ENCODE measurements at places on chromosomes 16 and 17.

- no peak for DNase-seq
Measured at GRCh38 chr16:3171855-3172593, 16.0 kb upstream of the OR1F1 start.

DNA sequence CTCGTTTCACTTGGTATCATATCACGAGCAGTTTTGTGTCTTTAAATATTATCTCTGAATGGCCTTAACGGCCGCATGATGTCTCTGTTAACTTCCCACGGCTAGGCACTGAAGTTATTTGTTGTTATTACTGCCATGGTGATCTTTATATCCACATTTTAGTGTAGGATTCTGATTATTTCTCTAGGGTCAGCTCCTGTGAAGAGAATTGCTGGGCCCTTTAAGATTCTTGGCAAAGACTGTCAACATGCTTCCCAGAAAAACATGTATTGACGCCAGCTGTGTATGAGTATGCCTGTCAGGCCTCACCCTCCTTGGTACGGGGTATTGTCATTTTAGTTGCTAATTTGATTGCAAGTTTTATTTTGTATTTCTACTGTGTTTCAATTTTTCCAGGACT is 263.5 kb downstream of the SNX29 start:
- no peak for DNase-seq

DNA sequence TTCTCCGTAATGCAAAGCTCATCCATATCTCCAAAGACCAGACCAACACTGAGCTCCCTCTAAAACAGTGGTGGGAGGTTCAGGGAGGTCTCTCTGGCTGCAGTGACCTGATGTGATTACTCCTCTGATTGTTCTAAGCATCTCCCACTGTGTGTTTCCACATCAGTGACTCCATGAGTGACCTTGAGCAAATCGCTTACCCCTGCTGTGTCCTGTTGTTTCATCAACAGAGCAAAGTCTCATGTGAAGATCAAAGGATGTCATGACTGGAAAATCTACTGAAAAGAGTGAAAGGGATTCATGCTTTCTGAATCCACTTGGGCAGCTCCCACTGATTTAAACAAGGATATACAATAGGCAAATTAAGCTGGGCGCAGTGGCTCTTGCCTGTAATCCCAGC is 352.9 kb downstream of the TMEM114 start:
- DNase-seq = no peak

- DNase-seq = no peak
Measured at GRCh38 chr17:77755410-77755963, 203.0 kb upstream of the TNRC6C start.

DNA sequence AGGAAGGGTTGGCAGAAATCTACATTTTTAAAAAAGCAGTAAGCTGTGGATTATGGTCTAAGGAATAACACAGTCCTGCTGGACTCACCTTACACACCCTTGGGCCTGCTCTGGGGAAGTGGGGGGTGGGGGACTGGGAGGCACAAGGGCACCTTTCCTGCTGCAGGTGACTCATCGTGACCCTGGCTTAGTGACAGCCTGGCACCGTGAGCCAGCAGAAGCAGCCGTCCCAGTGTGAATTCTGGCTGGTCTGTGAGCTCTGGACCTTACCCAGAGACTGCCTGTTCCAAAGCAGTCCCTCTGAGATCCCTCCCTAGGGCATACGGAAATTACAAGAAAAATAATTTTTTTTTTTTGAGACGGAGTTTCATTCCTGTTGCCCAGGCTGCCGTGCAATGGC is 4.2 kb upstream of the CRK start:
- DNase-seq = no peak

DNA sequence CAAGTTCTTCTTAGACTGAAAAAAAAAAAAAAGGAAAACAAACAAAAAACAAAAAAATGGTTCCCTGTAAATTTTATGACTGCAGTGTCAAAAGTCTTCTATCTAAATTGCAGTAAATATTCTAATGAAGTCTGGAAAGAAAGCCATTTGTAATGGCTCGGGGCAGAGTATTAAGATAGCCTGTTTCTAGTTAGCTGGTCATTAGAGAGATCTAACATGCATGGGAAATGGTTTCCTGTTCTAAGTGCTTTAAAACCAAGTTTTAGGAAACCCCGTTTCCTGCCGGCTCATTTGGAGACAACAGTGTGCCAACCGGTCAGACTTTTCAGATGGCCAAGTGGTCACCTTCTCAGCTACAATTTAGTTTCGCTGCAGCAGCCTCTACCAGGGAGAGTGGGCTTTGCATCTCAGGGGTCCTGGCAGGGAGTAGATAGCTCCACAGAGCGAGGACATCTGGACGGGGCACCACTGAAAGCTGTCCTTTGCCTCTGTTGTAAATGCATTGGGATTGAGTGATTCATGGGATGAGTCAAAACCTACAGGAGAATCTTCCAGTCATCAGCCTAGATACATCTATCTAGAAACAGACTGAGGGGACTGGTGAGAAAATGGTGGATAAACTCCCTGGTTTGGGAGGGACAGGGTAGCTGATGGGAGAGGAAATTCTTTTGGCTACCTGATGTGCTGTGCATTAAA is 473.2 kb upstream of the SALL1 start:
- DNase-seq = no peak

DNA sequence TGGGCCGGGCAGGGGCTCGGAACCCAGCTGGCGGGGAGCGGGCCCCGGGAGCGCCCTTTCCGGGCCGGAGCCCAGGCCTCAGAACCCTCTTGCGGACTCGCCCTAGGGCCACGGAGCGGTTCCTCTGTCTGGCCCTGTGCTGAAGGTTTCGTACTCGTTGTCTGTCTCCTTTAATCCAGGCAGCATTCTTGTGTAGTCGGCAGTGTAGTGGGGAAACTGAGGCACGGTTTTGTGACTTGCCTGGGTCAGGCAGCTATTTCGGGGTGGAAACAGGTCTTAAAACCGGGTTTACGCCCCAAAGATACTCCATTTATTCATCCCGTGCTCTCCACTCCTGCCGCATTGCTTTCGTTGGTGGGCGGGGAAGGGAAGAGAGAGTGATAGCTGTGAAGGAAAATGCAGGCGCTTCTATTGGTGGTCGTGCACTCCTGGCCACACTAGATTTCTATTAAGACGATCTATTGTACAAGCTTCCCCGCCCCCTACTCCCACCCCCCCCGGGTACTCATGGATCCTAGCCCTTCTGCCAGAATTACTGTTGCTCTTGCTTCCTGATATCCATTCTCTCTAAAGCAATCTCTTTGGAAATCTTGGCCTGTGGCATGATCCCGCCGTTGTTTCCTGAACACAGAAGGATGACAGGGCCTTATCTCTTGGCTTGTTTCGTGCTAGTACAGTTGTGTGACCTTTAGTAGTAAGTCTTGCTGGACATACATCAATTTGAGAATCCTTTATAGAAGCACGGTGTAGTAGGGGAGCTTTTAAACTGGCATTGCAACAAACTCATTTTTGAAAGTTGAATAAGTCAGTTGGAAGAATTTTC is 751 bp downstream of the DCAF7 start:
- DNase-seq = no peak

- no peak for DNase-seq
Measured at GRCh38 chr17:27471321-27472269, 15.3 kb downstream of the KSR1 start.

- no peak for DNase-seq
Measured at GRCh38 chr16:29663016-29663806, at the start of gene SPN. Gene SPN, plus strand, starts transcription at chr16:29663247. Its CDS starts 482 bp downstream, at chr16:29663729.

DNA sequence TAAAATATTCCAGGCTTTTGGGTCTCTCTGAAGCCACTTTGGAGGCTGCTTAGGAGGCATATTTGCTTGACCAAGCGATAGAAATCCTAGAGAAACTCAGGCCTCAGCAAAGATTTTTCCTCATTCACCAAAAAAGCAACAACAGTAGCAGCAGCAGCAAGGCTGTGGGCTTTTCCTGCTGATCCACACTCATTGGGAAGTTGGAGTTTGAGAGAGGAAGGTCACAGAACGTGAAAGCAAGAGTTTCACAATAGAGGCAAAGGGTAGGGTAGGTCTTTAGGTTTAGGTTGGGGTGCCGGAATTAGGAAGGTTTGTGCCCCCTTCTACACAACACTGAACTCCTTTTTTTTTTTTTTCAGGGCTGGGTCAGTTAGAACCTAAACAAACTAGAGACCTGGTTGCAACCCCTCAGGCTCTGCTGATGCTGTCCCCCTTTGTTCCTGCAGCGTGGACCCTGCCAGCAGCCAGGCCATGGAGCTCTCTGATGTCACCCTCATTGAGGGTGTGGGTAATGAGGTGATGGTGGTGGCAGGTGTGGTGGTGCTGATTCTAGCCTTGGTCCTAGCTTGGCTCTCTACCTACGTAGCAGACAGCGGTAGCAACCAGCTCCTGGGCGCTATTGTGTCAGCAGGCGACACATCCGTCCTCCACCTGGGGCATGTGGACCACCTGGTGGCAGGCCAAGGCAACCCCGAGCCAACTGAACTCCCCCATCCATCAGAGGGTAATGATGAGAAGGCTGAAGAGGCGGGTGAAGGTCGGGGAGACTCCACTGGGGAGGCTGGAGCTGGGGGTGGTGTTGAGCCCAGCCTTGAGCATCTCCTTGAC is 2.0 kb downstream of the TMUB2 start:
- DNase-seq = no peak

DNA sequence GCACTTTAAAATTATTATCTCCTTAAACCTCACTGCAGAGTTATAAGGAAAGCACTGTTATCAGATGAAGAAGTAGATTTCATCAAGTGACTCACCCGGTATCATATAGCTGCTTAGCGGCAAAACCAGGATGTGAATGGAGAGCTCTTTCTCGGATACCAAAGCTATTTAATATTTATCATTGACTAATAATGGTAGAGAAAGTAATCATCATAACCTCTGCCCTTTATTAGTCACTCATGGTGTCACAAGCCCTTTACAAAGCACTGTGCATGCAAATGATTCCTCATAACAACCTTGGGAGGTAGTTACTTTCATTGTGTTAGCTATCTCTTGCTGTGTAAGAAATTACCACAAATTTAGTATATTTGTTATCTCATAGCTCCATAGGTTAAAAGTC is 592.9 kb downstream of the MAF start:
- DNase-seq = no peak

DNA sequence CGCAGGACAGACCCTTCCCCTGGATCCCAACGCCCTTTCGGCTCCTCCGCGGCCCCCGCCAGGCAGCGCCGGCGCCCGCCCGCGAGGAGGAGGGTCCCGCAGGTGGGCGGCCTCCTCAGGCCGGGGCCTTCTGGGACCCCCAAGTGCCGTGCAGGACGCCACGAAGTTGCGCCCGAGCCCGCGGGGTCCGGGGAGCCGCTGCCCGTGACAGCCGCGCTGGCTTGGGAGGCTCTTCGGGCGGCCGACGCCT is 504 bp downstream of the ERN1 start:
- no peak for DNase-seq

DNA sequence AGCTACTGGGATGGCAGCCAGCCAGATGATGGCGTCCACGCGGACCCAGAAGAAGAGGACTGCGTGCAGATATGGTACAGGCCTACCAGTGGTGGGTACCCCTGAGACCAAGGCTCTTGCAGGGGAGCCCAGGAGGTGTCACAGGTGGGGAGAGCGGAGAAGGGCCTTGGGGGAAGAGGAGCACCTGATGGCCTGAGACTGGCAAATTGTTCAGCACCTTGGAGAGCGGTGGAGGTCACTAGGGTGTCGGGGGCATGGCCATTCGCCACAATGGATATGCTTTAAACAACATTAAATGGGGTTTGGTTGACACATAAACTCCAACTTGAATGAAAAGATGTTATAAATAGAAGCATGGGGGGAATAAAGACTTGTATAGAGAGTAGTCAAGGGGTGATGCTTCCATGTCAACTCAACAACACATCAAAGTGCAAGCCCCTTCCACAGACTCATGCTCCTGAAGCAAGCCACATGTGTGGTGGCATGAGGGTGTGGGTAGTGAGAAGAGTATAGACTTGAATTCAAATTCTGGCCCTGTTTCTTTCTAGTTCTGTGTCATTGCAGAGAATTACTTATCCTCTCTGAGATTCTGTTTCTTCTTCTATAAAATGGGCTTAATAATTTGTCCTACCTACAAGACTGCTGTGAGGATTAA is 22.2 kb downstream of the CLEC19A start:
- DNase-seq = no peak

GRCh38 chr17:64940055-64940454 is 20.8 kb upstream of the LRRC37A3 start:
- no peak for DNase-seq

DNA sequence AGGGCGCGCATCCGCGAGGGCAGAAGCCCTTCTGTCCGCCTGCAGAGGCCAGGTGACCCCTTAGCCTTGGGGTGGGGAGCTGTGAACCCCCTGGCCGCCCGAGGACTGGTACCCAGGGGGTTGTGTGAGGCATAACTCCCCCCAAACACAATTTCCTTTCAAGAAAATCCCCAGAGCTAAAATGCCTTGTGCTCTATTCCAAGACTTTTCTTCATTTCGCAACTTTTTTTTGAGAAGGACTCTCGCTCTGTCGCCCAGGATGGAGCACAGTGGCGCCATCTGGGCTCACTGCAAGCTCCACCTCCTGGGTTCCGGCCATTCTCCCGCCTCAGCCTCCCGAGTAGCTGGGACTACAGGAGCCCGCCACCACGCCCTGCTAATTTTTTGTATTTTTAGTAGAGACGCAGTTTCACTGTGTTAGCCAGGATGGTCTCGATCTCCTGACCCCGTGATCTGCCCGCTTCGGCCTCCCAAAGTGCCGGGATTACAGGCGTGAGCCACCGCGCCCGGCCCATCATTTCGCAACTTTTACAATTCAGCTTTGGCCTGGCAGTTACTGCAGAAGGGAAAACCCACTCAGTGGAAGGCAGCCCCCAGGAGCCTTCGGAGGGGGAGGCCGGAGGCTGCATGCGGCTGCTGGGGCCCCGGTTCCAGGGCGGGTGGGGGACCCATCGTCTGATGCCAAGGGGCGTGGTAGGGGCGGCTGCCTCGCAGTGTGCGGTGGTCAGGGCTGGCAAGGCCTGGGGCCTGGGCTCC is 963 bp upstream of the APRT start:
- no peak for DNase-seq

- DNase-seq = no peak
Measured at GRCh38 chr16:84720177-84720579, 20.4 kb downstream of the USP10 start.

DNA sequence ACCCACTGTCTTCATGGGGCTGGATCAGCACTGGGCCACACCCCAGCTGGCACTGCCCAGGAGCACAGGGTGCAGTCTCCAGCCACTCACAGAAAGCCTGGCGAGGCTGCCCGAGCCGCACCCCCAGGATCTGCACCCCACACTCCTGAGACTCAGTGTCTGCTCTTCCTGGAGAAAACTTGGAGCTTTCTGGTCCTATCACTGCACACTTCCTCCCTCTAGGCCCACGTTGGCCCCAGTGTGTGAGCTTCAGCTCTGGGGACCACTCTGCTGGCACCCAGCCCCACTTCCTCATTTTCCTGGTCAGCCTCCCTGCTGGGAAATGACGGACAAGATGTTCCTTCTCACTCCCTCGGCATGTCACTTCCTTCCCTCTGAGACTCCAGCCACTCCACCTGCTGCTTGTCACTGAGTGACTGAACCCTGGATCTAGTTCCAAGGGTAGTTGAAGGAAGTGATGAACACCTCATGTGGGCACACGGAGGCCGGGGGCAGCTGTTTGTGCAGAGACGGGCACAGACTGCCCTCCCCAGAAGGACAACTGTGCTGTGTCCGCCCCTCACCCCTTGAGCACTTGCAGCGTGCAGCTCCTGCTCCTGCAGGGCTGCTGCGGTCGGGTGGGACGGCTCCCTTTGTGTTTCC is 29.0 kb downstream of the ZC3H18 start:
- DNase-seq = no peak
